Caco-2 (cell line): ENCODE measurements at places on chromosomes 3 and 15.

GRCh38 chr15:72961346-72961745 is 90.9 kb upstream of the NEO1 start:
- DNase-seq, result no peak

GRCh38 chr3:30448450-30449289 is 157.7 kb upstream of the TGFBR2 start:
- DNase-seq, result no peak

DNA sequence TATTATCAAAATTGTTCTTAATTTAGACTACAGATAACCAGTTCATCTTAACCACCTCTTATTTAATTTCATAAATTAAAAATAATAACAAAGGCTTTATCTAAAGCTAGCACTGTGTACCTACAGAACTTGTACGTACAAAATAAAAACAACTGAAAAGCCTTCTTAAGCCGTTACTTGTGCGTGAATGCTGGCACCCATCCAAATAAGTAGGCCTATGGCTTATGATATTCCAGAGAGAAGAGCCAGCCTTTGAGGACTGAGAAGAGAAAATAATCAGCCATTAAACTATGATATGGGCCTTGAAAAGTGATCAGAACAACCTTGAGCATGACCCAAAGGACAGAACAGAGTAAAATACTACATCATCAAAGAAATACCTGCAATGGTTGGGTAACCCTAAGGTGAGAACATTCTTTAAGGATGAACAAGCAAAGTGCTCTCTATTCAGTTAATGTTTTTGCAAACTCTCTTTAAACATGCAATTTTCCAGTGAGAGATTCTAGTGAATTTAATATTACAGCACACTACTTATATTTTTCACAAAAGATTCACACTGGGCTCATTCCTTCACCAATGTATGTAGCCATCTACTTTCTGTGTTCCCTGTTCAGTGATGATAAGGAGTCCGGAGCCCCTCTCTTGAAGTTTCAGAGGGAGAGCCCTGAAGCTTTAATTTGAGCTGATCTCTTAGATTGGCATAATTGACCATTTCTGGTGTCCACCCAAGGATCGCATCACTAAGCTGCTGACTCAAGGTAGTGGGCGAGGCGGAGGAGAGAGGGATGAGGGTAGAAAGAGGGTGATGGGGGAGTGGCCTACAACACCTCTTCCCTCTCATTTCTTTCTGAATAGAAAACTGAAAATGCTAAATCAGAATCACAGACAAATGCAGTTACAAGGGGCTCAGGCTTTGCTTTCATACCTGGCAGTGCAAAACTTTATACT is 7.7 kb upstream of the ACTC1 start:
- no peak for DNase-seq

GRCh38 chr3:17577796-17578520 is 164.5 kb downstream of the TBC1D5 start:
- no peak for DNase-seq

DNA sequence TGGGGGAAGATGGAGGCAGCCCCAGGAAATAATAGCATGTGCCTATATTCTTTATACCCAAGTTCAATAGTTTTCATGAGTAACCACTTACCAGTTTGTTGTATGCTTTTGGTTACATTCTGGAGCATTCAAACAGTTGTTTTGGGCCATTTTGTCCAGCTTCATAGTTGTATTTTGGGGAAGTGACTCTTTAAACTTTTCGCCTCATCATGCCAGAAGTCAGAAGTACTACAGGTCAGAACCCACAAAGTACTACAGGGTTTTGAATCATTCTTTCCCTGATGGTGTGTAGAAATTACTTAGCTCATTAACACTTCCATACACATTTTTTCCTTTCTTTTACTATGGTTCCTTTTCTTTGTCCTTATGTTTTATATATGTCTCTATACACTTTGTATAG is 210.6 kb downstream of the ARPP21 start:
- no peak for DNase-seq

DNA sequence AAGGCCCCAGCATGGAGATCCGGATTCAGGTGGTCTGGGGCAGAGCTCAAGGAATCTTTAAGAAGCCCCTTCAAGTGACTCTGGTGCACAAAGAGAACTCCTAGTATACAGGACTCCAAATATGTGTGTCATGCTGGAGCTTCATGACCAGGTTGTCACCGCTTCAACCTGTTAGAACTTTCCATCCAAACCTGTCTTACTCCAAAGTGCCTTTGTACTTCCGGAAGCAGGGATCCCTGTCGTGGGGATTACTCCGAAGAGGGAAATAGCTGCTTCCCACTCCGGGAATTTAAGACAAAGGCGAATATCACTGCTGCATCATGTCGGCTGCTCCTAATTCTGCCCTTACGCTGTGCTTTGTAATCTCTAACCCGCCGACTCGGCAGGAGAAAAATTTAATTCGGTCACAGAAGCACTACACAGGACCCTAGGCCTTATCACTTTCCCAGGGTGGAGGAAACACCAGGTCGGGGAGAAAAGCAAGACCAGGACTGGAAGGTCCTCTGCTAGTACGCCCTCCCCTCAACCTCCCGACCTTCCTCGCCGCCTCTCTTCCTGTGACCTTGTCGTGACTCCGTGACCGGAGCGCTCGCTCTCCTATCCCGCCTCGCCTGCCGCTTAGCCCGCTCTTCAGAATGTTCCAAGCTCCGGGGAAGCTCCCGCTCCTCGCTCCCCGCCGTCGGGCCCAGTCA is 730 bp downstream of the HIGD1A start:
- peak; percentile 43 for DNase-seq

- DNase-seq, result no peak
Measured at GRCh38 chr3:114727373-114727772, 419.7 kb downstream of the ZBTB20 start.

DNA sequence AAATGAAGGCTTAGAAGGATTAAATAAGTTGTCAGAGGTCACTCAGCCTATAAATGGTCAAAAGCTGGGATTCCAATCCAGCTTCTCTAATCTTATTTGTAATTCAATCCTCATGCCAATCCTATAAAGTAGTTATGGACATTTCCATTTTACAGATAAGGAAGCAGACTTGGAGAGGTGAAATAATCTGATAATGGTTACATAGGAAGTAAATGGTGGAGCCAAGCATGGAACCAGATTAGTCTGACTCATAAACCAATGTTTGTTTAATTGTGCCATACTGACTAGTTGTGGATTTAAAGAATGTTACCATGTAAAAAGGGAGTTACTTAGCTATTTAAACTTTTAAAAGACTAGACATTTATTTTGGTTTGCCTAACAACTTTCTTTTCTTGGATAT is 59.7 kb downstream of the KCNAB1 start:
- no peak for DNase-seq

GRCh38 chr15:50109076-50109987 is 9.7 kb downstream of the ATP8B4 start:
- no peak for DNase-seq

DNA sequence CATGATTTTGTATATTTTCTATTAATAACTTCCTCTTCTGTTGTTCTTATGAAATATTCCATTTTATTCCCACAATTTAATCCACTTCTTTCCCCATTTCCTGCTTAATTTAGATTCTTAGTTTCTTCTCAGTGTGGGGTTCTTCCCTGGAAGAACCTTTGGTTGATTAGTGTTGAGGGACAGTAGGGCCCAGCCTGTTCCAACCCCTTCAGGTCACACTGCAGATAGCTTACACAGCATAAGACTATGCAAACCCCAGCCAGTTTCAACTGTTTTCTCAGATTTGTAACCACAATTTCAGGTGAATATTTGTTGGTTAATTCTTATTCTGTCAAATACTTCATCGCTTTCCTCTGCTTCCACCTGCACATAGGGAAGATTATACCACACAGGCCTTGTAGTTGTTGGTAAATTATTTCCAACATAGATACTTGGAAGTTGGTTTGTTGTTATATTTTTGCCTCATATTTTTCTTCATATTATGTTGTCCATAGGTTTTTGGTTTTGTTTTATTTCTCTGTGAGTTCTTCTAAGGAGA is 34.7 kb downstream of the AADACL2 start:
- no peak for DNase-seq
